Osteoblast (primary cell): ENCODE measurements at places on chromosomes 2 and 18. TPM values are rescaled to one million over a fixed set of nuclear protein-coding genes. Genes with fewer than 3 reads are reported as not detected.
A peak's percentile ranks its signal among the peaks of the same experiment; 100 is the strongest.

DNA sequence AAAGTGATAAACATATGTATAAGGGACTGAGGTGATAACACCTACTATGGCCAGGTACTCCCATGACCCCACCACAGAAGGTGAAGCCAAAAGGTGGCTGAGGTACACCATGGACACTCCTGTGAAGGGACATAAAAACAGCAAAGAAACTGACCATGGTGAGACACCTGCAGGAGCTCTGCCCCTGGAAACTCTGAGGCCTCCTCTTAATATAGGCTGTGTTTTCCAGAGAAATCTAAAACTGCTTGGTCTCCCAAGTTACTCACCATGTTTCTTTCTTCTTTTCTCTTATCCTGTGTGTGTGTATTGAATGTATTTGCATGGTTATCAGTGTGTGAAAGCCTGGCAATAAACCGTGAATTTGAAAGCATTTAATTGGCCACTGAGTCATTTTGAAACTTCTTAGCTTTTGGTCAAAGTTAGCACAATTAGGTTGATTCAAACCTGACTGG is 739.3 kb upstream of the GCFC2 start:
- H3K27ac ChIP-seq: no peak overlapping the region
- DNase-seq: no peak
- H3K36me3 ChIP-seq: no peaks in the 10 kb centered on the region
- H3K4me3 ChIP-seq: no peak overlapping the region

The PID1 gene
- 9.8 and 11.8 TPM in 2 replicates for total RNA-seq

- H3K36me3 ChIP-seq: no peaks in the 10 kb centered on the region
- no peak for DNase-seq
- no peaks in the 10 kb centered on the region for H3K4me1 ChIP-seq
- H3K4me3 ChIP-seq: no peak overlapping the region
- no peaks in the 10 kb centered on the region for H3K27me3 ChIP-seq
These were observed 249.3 kb downstream of the HAUS1 start for GRCh38 chr18:46353460-46353859.

DNA sequence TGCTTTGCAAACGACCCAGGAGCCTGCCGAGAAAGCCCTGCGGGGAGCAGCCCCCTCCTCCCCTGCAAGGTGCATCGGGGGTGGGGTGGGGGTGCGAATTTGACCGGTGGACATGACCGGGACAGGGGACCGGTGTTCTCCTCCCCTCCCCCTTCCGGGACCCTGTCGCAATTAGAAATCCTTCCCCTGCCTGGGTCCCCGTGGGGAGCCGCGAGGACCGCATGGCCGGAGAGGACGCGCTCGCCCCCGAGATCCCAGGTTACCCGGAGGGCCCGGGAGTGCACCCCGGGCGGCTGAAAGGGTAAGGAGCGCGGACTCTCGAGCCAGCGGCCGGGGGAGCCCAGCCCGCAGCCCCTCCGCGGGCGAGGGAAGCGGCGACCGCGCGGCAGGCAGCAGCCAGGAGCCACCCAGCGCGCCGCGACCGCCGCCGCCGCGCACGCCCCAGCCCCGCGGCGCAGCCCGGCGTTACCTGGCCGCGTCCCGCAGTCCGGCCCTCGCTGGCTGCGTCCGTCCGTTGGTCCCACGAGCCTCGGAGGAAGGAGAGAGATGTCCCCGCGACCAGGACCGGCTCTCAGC is 482 bp downstream of the DLGAP1 start:
- no peak overlapping the region for H3K27ac ChIP-seq
- H3K4me3 ChIP-seq: no peak overlapping the region
- peaks cover 2% of the 10 kb centered on the region for H3K27me3 ChIP-seq
- H3K36me3 ChIP-seq: no peaks in the 10 kb centered on the region

The CCDC150 gene
- 5.8 and 8.5 TPM in 2 replicates for total RNA-seq

DNA sequence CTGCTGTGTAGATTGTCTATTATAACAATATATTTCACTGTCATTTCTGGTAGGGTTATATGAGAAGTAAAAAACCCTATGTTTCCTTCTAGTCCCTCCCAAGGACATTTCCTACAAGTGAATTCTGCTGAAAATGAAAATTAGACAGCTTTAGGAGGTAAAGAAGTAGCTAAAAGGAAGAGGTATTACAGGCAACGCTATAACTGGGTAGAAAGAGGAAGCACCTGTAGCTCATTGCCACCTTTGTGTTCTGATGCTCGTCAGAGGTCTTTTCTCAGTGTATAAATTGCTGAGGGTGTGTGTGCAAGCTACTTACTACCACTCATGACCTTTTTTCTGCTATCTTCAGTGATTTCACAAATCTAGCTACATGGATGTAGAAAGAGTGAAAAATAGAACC is 1.4 kb downstream of the DNAJC10 start:
- no peak overlapping the region for H3K27ac ChIP-seq
- H3K27me3 ChIP-seq: no peaks in the 10 kb centered on the region
- peaks cover 25% of the 10 kb centered on the region for H3K36me3 ChIP-seq
- peak; percentile 1 for DNase-seq
- peak overlapping the region; percentile 96 for H3K4me3 ChIP-seq

The LIMS3 gene
- total RNA-seq: 3.2 and 7.2 TPM in 2 replicates

DNA sequence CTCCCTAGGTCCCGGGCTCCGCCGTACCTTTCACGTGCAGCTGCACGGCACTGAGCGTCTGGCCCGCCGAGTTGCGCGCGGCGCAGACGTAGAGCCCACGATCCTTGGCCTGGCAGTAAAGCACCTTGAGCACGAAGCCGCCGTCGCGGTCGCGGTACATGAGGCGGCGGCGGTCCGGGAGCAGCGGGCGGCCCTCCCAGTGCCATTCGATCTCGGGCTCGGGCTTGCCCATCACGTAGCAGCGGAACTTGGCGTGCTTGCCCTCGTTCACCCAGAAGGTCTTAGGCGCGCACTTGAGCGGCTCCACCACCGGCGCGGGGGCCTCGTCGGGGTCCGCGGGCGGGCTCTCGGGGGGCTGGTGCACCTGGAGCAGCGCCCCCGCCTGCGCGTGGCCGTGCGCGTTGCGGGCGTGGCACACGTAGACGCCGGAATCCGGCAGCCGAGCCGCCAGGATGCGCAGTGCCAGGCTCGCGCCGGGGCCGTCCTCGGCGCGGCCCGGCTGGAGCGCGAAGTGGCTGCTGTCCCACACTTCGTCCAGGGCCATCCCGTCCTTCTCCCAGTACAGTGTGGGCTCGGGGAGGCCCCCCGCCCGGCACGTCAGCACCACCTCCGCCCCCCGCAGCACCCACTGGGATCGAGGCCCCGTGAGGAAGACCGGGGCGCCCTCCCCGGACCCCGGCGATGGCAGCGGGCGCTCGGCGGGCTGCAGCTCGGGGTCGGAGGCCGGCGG is 980 bp downstream of the OBSL1 start:
- DNase-seq: peak; percentile 97
- peak overlapping the region; percentile 78 for H3K4me3 ChIP-seq
- H3K27me3 ChIP-seq: peaks cover 4% of the 10 kb centered on the region
- H3K36me3 ChIP-seq: peaks cover 10% of the 10 kb centered on the region
- H3K27ac ChIP-seq: no peak overlapping the region

The KLHL30 gene
- total RNA-seq: under 0.01 TPM in 2 replicates

DNA sequence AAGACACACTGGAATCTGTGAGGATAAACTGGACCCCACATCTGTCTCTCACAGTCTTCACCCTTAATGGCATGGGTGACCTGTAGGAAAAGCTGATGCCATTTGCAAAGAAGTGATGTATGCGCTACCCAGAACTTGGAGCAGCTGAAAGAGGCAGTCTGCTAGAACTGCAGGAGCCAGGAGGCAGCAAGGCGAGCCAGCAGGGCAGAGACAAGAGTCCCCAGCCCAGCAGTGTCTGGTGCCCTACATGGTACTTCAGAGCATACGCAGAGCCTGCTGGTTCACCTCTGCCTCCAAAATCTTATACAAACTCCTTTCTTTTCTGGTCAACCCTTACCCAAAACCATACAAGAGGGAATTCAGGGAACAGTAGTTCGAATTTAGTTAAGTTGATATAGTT is 683.1 kb upstream of the RAB6C start:
- no peak overlapping the region for H3K4me3 ChIP-seq
- H3K4me1 ChIP-seq: no peaks in the 10 kb centered on the region
- no peak overlapping the region for H3K27ac ChIP-seq
- DNase-seq: no peak
- no peaks in the 10 kb centered on the region for H3K36me3 ChIP-seq
- no peaks in the 10 kb centered on the region for H3K27me3 ChIP-seq

GRCh38 chr2:189128970-189129369 is 50.6 kb downstream of the COL5A2 start:
- H3K4me3 ChIP-seq: peak overlapping the region; percentile 30
- peaks cover 51% of the 10 kb centered on the region for H3K4me1 ChIP-seq
- H3K27ac ChIP-seq: peak overlapping the region; percentile 95
- no peak for DNase-seq
- H3K36me3 ChIP-seq: peaks cover 20% of the 10 kb centered on the region
